ENCODE measurements at places on chromosomes 7 and 10.

DNA sequence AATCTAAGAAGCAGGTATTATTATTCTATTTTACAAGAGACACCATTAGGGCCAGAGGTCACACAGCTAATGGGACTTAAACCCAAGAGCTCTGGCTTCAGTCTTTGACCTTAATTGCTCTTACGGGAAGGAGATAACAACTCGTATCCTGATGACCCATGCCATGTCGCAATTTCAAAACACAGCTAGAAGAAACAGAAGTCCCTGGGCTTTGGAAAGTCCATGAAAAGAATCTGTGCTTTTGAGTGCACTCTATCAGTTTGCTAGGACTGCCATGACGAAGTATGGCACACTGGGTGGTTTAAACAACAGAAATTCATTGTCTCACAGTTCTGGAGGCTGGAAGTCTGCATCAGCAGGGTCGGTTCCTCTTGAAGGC lies 247.8 kb upstream of the AOAH start:
- no peak for DNase-seq

DNA sequence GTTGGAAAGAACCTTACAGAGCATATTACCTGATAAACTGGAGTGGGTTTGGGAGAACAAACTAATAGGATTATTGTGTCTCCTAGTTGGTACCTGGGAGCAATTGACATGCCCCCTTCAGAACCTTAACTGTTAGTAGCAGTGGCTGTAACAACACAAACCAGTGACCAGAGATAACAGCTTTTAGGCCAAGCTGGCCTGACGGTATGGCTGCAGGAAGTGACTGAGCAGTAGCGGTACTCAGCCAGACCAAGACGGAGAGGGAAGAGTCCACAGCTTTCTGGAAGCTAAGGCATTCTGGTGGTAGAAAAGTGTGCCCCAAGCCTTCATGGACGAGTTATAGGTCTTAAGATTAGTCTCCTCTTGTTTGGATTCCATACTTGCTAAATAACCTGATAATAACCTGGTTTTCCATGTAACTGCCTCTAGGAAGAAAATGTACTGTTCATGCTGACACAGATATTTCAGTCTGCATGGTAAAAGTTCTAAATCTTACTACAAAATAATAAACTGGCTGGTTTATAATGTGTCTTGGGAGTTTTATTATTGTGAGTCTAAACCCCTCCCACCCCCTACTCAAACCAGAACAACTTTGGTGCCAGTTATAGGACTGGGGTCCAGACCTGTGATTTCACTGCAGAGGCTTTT lies 11.3 kb downstream of the NOLC1 start:
- DNase-seq = no peak

DNA sequence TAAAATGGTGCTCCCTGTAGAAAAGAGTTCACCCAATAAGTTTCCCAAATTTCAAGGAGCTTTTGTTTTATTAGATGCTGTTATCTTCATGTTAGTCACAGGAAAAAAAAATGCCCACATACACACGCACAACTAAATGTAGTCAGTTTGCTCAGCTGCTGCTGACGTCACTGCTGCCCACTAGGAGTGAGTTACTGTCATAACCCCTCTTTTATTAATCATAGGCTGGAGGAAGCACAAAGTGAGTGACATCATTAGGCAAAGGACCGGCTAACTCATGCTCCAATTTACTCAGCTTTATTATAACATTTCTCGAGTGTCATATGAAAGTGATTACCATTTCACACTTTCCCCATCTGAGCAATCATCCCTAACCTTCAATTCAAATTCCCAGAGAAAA lies 6.7 kb upstream of the INHBA start:
- DNase-seq = peak; percentile 65

GRCh38 chr7:153496257-153496656 lies 555.9 kb upstream of the DPP6 start:
- DNase-seq = no peak

DNA sequence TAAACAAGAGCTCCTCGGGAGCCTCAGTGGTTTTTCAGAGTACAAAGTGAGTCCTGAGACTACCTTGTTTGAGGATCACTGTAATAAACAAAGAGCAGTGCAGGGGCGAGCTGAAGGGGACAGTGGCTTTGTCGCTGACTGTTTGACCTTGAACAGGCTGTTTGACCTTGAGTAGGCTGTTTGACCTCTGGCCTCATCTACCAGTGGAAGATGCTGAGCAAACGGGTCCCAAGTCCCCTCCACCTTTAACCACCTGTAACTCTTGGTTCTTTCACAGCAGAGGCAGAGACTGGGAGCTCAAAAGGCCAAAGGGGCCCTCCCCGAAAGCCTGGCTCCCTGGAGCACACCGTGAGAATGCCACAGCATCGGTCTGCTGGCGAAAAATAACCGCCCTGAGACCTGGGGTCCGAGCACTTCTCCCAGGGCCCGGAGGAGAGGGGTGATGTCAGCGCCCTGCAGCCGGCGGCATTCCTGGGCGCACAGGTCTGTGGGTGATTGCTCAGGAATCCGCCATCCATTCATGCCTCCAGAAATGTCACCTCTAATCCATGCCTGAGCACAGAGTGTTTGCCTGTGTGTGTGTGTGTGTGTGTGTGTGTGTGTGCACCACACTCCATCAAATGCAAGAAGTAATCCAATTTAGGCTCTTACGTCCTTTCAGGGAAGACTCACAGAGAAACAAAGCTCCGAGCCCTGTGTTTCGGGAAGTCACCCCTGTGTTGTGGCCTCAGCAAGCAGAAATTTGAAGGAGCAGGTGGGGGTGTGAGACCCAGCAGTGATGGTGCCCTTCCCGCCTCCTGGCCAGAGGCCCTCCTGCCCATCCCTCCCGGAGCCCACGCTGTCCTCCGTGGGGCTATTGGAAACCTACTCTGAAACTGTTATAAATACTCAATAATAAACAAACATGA lies 66.5 kb downstream of the ASB13 start:
- DNase-seq = no peak

DNA sequence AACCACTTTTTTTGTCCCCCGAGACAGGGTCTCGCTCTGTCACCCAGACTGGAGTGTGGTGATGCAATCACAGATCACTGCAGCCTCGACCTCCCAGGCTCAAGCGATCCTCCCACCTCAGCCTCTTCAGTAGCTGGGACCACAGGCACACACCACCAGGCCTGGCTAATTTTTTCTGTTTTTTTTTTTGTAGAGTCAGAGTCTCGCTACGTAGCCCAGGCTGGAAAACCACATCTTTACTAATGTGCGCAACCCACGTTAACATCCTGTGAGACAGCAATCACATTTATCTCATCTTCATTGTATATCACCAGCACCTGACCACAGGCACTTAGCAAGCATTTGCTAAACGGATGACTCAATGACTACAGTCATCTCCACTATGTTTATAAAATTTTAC lies 77.8 kb upstream of the ATP6V0A4 start:
- DNase-seq = peak; percentile 42

DNA sequence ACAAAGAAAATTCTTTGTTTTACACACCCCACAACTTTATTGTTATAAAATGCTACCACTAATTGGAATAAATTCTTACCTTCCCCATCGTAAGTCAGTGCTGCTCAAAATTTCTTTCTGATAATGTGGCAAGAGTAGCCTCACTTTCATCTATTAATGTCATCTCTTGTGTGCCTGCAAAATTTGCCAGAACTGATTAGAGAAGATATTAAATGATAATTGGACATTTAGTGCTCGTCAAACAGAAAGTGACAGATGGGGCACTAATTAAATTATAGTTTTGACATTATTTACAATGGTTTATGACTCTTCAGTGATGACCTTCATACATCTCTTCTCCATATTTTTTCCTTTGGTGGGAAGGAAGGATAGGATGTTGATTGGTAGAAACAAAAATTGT lies 690.9 kb downstream of the NXPH1 start:
- no peak for DNase-seq

GRCh38 chr10:113454341-113455061 lies 98.4 kb upstream of the HABP2 start:
- peak; percentile 81 for DNase-seq

GRCh38 chr10:9390516-9390915 lies 1336.0 kb downstream of the GATA3 start:
- no peak for DNase-seq

GRCh38 chr7:112091768-112092167 lies 114.4 kb downstream of the DOCK4 start:
- no peak for DNase-seq

GRCh38 chr7:52504561-52504960 lies 530.9 kb upstream of the POM121L12 start:
- no peak for DNase-seq

DNA sequence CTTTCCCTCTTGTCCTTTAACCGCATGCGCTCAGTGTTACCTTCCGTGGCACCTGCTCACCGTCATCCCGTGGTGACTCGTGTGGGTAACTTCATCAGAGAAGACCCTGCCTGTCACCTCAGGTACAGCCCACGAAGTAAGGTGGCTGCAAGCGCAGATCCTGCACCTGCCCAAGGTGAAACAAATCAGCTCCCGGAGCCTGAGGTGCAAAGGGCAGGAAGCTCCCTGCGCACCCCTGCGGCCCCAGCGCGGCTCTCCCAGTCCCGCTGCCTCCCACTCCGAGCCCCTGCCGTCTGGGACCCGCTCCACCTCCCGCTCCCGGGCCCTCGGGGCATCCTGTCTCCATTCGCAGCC lies 110.9 kb upstream of the LANCL2 start:
- DNase-seq = no peak

GRCh38 chr7:69739931-69740431 lies 141.7 kb downstream of the AUTS2 start:
- peak; percentile 17 for DNase-seq

DNA sequence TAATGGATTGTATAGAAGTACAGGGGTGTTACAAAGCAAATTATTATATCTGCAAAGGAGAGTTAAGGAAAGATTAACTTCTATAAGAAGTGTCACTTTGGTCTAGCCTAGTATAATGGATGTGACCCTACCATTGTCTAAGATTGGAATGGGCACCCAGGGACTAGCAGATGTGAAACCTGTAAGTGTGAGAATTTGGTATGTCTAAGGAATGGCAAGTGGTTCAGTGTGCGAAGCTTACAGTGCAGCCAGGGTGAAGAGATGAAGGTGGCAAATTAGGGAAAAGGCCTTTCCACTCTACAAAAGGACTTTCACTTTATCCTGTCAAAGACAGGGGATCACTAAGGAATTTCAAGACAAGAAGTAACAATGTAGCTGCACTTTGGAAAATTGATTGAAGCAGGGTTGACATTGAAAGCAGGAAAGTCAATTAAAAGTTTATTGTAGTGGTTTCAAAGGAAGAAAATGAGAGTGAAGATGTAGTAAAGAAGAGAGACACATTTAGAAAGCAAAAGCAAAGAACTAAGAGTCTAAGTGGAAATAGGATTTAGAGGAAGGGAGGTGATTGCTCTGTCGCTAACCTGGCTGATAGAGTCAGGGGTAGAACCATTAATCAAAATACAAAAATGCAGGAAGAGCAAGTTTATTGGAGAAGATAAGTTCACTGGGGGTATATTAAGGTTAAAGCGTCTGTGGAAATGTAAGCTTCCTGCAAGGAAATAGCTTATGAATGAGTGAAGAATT lies 47.4 kb downstream of the KCND2 start:
- DNase-seq = no peak

DNA sequence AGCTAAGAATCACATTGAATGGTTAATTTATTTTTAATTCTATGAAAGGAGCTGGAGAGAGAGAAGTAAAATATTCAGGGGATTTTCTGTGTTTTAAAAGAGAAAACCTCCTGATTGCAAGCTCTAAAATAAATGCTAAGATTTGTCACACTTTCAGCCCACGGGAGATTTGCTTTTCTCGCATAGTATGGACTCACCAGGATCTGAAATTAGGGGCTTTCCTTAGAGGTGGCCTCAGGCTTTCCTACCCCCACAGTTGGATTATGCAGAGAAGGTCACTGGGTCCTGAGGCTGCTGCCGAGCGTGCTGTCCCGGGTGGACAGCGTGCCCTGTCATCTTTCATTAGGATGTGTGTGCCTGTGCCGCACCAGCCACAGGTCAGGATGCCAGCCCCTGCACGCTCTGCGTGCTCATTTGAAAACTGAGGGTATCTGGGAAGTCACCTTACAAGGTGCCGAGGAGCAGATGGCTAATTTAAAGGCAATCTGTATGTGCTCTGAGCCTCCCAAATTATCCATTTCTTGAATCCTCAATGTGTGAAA lies 258.8 kb downstream of the CELF2 start:
- no peak for DNase-seq

GRCh38 chr10:54064215-54064614 lies 736.8 kb downstream of the PCDH15 start:
- no peak for DNase-seq

DNA sequence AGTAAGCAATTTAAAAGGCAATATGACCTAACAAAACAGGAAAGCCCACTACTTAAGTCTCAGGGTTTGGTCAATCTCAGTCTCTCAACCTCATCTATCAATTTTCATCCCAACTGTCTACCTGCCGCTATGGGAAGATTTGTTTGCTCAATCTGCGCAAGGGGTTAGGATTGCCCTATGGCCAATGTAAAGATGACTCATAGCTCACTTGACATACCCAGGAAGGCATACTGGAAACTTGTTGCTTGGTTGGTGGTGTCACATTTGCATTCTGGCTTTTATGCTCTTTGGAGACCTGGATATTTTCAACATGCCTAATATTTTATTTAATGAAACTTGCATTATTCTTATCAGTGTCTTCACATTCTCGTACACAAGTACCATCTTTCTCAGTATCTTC lies 78.1 kb upstream of the TMEM196 start:
- no peak for DNase-seq

- no peak for DNase-seq
Observed at GRCh38 chr10:43874984-43875383, 226.3 kb upstream of the ZNF32 start.

- DNase-seq = no peak
Observed at GRCh38 chr7:86372262-86372661, 271.4 kb upstream of the GRM3 start.

DNA sequence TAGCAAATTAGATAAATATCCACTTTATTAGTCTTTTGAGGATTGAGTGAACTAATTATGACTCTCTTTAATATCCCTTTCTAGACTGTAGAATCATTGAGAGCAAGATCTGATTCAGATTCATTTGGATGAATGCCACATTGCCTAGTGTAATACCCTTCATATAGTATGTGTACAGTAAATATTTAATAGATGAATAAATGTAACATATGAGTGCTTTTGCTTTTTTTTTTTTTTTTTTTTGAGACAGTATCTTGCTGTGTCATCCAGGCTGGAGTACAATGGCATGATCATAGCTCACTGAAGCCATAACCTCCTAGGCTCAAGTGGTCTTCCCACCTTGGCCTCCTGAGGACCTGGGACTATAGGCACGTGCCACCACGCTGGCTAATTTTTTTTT lies 14.8 kb downstream of the SAMD8 start:
- no peak for DNase-seq

- DNase-seq = no peak
Observed at GRCh38 chr7:43302211-43302711, 189.8 kb downstream of the HECW1 start.

DNA sequence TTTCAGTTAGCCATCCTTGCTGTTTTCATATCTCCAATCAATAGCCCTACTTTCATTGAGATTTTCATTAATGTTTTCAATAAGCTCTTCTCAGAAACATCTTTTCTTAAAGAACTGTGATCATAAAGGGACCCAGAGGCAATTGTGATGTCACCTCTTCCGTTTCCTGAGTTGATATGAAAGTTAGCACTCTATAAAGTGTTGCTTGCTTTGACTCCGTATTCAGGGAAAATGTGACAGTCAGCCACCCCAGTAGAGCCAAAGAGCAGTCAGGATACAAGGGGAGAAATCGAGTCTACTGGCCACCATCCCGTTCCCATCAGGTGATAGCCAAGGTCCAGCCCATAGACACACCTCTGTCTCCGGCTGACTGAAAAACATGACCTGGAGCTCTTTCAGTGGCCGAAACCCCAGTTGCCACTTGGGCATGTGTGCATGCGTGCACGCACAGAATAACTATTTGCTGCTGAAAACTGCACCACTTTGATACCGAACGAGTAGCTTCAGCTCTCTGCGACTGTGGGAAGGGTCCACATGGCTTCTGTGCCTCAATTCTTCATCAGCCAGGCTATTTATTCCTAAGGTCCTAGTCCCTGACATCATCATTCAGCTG lies 291.4 kb downstream of the USP6NL start:
- DNase-seq = no peak

All from GM03348 (cell line).